T-helper 17 cell (primary cell): ENCODE measurements at places on chromosomes 12 and 14. TPM values are rescaled to one million over a fixed set of nuclear protein-coding genes. Genes with fewer than 3 reads are reported as not detected.

The SOAT2 gene
- 2.5 TPM for total RNA-seq

The SLC38A4 gene
- not detected for total RNA-seq

DNA sequence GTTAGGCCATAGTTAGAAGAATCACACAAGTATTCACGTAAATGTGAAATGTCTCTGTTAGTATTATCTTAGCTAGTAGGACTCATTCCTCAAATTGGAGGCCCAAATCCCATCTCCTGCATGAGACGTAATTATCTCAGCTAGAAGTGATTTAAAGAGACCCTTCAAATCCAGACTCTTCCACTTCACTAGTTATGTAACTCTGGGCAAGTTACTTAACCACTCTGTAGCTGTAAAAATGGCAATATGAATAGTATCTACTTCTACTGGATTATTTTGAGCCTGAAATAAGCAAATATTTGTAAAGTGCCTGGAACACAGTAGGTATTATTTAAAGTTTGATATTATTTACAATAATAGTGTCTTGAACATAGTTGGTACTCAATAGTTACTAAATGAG is 28.4 kb upstream of the CDKL1 start:
- no peak for DNase-seq

- DNase-seq: no peak
Measured at GRCh38 chr14:99246536-99247097, 25.4 kb downstream of the BCL11B start.

DNA sequence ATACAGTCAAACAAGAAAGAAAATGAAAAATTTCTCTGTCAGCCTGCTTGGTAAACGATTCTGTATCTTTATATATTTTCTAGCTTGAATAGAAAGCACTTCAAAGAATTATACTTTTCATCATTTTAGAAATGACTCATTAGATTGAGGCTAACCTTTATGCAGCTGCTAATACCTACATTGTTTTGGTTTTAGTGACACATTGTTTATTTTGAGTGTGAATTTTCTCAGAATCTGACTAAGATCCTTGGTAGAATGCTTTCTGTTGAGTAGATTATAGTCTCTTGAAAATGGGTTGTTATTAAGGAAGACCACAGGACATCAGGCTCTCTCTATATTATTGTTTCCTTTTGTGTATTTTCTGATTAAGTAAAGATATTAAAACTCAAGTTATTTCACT is at the start of gene PMCH:
Gene PMCH (minus strand): TSS at position 45 of the 400 bp plus-strand sequence. CDS start 63 bp downstream, outside the sequence.
- DNase-seq: no peak

- no peak for DNase-seq
Measured at GRCh38 chr14:76920331-76921087, 94.3 kb downstream of the LRRC74A start.

DNA sequence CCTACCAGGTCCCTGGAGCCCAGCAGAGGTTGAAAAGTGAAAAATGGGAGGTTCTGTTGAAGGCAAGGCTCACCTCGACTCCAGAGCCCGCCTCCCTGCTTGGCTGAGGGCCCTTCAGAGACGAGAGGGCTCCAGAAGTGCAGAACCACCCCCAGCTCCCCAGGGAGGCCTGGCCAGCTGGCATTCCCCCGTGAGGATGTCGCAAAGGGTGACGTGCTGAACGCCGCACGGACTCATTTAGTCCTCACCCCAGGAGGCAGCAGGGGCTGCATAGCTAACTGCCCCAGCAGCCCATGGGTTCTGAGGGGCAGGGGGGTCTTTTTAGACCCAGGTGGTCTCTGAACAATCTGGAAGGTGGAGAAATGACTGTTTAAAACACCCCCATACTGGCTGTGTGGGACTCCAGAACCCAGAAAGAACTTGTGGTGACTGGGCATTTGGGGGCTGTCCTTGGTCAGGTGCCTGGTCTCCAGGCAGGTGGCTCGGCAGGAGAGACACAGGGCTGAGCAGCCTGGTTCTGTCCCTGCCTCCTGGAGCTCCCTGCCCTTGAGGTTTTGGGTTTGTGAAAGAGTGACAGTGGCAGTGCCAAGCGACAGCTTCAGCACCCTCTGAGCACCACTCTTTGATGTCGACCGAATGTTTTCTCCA is 32.0 kb downstream of the ANAPC7 start:
- DNase-seq: no peak
